Hepatic stellate cell (primary cell): ENCODE measurements at places on chromosomes 3 and 15.

GRCh38 chr15:51172193-51172592 lies 77.5 kb upstream of the TNFAIP8L3 start:
- peak; percentile 47 for DNase-seq

DNA sequence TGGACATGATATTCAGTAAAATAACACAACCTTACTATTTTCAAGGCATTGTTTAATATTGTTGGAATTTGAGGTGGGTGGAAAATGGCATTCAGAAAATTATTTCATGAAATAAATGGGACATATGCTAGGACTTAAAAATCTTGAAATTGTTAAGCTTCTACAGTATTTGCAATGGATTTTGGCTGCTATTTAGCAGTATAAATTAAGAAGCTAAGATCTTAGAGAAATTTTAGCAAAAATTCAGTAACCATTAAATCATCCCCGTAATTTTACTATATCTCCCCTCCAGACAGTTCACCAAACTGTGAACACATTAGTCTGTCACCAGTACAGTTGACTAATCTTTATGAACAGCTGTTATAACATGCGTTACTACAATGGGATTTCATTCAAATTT lies 8.2 kb downstream of the DIPK2A start:
- DNase-seq, result no peak

- DNase-seq, result no peak
These were observed 117.1 kb upstream of the UBP1 start for GRCh38 chr3:33557279-33557678.

GRCh38 chr15:93452537-93453211 lies 363.7 kb upstream of the RGMA start:
- DNase-seq, result no peak

DNA sequence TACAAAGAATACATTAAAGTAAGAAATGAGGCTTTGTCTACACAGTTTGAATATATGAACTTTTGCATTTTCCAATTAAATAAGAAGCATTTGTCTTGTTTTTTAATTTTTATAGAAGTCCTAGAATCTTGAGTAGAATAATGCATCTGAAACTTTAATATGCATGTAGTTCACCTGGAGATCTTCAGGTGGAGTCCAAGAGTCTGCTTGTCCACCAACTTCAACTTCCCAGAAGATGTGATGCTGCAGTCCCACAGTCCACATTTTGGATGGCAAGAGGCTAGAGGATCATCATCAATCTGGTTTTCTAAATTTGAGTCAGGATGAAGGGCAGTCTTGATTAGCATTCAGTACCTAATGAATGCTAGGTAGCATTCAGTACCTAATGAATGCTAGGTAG lies 357.6 kb upstream of the SOX2 start:
- no peak for DNase-seq
